Stimulated activated CD8-positive, alpha-beta memory T cell treated with anti-CD3 and anti-CD28 coated beads, Interleukin-15, amount 100 ng/mL, for 1 hour (primary cell): ENCODE measurements at places on chromosomes 12 and 14.

DNA sequence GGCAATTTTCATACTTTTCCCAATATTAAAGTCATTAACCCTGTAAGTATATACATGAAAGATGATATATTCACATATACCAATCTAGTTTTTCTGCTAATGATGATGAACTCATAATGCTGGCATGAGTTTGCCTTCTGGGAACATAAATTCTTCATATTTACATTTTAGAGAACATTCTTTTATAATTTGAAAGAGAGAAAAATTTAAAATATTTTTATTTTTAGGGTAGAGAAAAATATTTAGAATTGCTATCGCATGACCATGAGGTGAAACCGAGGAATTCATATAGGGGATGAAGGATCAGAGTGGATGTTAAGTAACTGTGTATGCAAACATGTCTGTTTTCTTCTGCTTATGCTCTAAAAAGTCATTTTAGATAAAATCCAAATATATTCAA lies 825.3 kb upstream of the FLRT2 start:
- DNase-seq, result no peak

- no peak for DNase-seq
Observed at GRCh38 chr14:24063263-24063836, 8.0 kb upstream of the CPNE6 start.

DNA sequence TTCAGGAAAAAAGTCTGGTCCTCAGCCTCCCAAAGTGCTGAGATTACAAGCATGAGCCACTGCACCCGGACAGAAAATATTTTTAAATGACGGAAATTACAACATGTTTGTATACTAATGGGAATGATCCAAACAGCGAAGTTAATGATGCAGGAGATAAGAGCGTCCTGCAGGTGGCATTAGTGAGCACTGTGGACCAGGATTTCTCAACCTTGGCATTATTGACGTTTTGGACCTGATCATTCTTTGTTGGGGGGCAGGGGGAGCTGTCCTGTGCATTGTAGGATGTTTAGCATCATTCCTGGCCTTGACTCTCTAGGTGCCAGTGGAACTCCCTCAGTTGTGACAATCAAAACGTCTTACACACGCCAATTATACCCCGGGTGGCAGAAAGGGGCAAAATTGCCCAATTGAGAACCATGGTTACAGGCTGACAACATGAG lies 34.1 kb downstream of the SCFD1 start:
- DNase-seq, result peak; percentile 8

DNA sequence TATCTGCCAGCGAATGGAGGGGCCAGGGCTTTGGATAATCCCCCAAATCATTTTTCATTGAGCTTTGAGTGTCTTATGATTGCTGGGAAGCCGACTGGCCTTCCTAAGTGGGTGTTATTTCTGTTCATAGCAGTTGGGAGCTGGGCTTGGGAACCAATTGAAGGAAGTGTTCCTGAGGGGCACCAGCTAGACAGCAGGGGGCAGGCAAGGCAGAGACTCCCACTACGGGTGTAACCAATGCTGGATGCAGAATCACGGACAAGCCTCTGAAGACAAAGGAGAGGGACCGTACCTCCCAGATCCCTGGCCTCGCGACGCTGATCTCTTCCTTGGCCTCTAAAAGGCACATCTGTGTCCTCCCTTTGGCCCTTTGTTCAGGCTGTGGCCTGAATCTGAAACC lies 149.0 kb upstream of the PRMT8 start:
- DNase-seq, result no peak

DNA sequence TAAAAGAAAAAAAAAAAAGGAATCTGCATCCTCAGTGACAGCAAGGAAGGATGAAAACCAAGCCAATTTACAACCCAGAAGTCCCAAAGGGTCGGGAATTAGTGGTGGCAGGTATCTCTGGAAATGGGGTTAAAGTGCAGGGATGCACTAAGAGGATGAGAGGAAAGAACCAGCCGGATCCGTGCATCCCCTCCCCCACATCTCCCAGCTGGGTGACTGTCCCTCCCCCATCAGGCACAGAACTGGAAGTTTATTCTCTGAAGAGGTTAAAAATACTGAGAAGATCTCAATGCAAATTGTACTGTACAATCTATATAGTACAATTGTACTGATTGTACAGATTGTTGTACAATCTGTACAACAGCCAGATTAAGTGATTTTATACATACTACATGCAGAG lies 15.4 kb downstream of the CLMN start:
- no peak for DNase-seq

DNA sequence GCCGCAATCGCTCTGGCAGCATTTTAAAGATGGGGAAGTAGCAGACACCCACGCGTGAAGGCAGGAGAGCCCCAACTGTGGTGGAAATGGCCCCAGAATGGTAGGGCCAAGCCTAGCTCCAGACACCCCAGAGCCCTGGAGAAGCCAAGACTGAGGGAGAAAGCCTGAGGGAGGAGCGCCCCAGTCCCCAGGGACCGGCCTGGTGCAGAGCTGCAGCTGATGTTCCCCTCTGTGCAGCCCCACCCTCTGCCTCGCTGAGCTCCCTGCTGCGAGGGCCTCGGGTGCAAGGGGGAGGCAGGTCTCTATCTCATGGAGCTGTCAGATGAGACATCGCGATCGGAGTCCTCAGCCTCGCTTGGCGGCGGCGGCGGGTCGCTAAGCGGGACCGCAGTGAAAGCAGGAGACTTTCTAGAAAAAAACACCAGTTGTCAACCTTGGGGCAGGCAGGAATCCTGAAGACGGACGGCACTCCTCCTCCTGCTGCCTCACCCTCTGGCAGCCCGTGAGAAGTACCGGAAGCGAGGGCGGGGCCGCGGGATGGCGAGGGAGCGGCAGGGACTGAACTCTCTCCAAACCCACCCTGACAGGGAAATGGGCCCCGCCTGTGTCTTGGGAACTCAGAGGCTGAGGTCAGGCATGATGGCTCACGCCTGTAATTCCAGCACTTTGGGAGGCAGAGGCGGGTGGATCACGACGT lies 6.0 kb downstream of the GAPDH start:
- no peak for DNase-seq

- DNase-seq, result no peak
Observed at GRCh38 chr12:27868139-27868538, 88.1 kb upstream of the MANSC4 start.

DNA sequence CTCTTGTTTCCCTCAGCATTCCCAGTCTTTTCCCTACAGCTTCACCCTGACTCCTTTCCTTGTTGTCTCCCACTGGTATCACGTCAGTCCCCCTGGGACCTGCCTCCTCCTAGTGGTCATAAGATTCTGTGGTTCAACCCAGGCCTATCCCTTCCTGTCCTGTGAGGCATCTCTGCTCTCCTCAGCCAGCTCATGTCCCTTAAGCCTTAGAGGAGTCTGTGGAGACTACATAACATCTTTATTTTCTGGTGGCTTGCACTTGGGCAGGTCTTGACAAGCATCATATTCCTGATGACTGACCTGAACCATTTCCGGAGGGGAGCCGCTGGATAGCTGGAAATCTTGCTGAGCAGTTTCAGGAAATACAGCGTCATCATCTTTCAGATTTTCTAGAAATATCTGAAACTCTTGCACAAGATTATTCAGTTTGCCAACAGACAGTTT lies 688 bp downstream of the C12orf71 start:
- no peak for DNase-seq

DNA sequence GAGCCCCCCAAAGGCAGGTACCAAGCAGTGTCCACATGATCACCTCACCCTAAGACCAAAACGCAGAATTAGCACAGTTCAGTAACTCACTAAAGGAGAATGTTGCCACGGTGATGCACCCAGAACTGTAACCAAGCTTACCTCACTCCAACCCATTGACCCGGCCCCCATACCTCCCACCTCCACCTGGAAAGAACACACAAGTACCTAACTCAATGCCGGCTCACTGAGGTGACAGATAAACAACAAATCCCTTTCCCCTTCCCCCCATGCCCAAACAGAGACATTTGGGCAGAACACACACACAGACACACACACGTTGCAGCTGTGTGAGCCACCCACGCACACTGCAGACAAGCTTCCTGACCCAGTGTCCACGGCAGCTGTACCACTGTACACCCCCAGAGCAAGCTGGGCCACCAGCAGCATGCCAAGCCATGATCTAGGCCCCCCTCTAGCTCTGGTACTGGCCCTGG lies 1.3 kb downstream of the RAPGEF3 start:
- no peak for DNase-seq

- no peak for DNase-seq
Observed at GRCh38 chr12:62562846-62563245, 96.2 kb downstream of the MON2 start.

DNA sequence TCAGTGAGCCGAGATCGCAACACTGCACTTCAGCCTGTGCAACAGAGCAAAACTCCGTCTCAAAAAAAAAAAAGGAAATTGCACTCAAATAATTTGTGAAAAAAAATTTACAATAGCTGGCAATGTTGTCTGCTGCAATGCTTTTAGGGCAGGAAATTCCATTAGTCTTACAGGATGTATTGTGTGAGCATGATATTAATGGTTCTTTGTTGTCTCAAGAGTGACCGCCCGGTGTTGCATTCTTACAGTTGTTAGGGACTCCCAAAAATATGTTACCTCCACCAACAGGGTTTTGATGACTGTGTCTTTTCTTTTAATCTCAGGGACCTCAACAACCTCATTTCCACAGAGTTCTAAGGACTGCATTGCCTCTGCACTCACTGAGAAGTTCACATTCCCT lies 44.8 kb downstream of the PZP start:
- DNase-seq, result no peak

DNA sequence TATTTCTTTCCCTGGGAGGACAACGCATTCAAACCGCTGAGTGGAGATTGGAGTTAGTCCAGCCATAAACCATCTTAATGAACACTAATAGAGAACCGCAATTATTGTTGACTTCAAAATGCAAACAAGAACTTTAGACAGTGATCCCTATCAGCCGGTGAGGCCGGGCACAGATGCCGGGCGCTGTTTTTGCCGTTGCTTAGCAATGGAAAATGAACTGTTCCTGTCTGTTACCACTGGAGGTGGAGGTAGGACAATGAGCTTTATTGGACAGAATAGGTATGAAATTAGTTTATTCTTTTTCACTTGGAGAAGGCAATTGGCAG lies 216.8 kb downstream of the TTC8 start:
- no peak for DNase-seq

- no peak for DNase-seq
Observed at GRCh38 chr14:106210650-106211049, 684.3 kb downstream of the TMEM121 start.

DNA sequence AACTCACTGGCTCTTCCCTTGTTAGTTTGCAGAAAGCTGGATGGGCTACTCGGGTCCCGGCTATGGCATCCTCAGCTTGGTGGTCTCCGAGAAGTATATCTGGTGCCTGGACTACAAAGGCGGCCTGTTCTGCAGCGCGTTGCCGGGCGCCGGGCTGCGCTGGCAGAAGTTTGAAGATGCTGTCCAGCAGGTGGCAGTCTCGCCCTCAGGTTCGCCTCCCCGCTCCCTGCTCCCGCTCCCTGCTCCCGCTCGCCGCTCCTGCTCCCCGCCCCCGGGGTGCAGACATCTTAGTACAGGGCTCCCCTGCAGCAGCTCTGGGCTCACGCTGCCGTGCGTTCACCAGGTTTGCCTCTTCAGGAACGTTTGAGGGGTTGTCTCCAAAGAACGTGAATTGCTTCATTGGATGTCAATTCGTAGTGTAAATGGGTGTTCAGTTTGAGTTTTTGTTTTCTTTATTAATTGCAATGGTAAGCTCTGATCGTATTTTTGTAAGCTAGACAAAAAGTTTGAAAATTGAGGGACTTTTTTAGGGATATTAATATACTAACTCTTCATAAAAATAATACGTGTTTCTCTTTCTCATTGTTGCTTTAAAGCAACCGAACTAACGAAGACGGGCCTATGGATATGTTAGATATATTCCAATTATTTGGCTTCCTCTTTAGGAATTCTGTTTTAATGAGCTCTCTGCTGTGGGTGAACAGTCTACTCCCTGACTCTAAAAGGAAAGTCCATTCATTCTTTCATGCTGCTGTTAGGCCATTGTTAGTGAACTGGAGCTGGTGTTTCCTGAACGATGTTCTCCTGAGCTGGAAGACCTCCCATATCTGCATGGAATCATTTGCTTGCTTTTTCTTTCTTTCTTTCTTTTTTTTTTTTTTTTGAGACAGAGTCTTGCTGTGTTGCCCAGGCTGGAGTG lies 71.3 kb downstream of the ANKRD9 start:
- peak; percentile 27 for DNase-seq

- no peak for DNase-seq
Observed at GRCh38 chr14:105805701-105806100, 279.3 kb downstream of the TMEM121 start.

DNA sequence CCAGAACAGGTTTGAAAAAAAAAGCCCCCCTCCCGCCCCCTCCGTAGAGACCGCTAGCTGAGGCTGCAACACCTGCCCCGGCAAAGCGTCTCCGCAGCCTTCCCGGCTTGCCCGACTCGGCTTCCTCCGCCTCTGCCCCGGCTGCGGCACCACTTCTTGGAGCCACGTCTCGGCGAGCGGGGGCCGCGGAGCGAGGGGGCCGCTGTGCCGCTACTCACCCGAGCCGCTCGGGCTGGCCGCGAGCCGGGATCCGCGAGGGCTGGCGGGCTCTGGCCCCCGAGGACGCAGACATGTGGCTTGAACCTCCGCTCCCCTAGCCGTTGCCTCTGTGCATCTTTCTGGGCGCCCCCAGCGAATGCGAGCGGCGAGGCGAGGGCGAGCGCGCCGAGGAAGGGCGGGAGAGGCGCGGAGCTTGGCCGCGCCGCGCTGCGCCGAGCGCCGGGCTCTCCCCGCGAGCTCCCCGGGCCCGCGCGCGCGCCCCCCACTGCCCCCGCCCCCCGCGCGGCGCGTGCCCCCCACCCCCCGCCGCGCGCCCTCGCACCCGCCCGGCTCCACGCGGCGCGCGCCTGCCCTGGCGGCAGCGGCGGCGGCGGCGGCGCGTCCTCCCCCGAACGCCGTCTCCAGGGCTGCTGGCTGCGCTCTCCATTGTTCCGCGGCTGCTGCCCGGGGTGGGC lies 249.5 kb downstream of the APAF1 start:
- no peak for DNase-seq

- peak; percentile 35 for DNase-seq
Observed at GRCh38 chr12:64796205-64796845, 28.1 kb upstream of the TBC1D30 start.

DNA sequence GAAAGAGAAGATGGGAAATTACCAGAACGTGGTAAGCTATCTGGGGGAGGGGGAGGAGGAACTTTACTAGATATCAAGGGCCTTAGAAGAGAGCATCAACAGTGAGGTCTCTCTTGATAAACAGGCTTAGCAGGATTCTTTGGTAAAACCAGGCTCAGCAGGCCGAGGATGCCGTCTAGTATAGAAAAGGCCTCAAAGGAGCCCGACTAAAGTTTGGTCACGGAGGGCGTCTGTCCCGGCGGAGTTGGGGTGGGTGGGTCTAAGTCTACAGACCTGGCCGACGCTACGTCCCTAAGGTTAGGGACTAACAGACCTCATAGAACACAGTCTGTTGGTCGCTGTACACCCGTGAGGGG lies 538 bp upstream of the TIGAR start:
- DNase-seq, result no peak

GRCh38 chr12:18206198-18206597 lies 55.1 kb upstream of the PIK3C2G start:
- no peak for DNase-seq
